ENCODE measurements at places on chromosomes 13 and 19.

GRCh38 chr13:27792393-27793218, at the start of gene GSX1:
GSX1 (plus strand) TSS chr13:27792483; CDS start chr13:27792691, 208 bp downstream.
- peak; percentile 22 for DNase-seq

DNA sequence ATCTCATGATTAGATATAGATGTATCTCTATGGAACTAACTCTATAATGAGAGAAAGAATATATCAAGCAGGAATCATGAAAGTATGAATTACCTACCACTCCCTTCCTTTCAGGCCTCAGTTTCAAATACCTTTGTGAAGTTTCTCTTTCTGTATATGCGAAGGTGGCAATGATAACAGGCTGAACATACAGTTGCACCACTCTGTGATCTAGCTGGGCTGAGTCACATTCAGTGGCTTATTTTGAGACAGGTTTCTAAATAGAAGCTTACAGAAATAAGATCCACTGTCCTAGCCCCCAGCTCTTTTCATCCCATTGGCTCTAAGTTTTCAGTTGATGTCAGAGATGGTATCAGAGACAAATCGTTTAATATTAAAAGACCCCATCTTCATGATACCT, 662.0 kb downstream of the SLITRK1 start:
- no peak for DNase-seq

- DNase-seq, result peak; percentile 4
These were observed 29.0 kb downstream of the CKM start for GRCh38 chr19:45293682-45294081.

GRCh38 chr19:19160461-19161035, 9.5 kb downstream of the MEF2B start:
- DNase-seq, result no peak

GRCh38 chr19:14418856-14419105, 360 bp downstream of the DDX39A start:
- DNase-seq, result peak; percentile 77

DNA sequence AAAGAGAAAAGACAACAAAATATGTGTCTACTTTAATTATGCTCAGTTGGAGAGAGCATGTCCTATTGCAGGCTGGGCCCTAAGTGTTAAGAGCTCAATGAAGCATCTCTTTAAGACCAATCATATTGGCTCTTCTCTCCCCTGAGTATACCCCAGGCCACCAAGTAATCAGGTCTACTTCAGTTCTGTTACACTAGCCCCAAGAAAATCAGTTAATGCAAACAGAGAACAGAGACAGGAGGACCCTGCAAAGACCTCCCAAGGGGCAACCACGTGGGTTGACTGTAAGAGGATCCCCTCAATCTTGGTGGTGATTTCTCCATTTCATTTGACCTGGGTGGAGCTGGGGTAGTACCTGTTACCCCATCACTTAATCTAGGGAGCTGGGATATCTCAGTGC, 451.0 kb upstream of the ZNF507 start:
- no peak for DNase-seq

DNA sequence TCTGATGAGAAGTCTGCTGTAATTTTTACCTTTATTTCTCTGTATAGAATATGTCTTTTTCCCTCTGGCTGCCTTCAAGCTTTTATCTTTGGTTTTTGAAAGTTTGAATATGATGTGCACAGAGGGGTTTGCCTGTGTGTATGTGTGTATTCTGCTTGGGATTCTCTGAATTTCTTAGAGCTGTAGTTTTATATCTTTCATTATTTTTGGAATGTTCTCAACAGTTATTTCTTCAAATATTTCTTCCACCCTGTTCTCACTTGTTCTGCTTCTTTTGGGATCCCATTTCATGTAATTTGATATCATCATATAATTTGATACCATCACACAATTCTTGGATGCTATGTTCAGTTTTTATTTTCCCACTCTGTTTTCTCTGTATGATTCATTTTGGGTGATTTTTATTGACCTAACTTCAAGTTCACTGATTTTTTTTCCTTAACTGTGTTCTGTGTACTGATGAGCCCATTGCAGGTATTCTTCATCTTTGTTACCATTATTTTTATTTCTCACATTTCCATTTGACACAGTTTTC, 7.5 kb downstream of the COG3 start:
- no peak for DNase-seq

Measured in activated T-cell treated with anti-CD3 and anti-CD28 coated beads for 24 hours (primary cell).